ENCODE measurements at places on chromosomes 13 and 19.

- no peak for DNase-seq
These were observed 278.6 kb upstream of the EDNRB start for GRCh38 chr13:78197231-78197630.

GRCh38 chr19:8611877-8612806, 1.6 kb upstream of the ADAMTS10 start:
- no peak for DNase-seq

- DNase-seq = no peak
These were observed 43.1 kb downstream of the TMEM255B start for GRCh38 chr13:113802090-113802531.

GRCh38 chr19:1047696-1048147, 7.8 kb downstream of the ABCA7 start:
- DNase-seq = no peak

GRCh38 chr13:111429064-111429558, 108.7 kb downstream of the TEX29 start:
- DNase-seq = peak; percentile 58

DNA sequence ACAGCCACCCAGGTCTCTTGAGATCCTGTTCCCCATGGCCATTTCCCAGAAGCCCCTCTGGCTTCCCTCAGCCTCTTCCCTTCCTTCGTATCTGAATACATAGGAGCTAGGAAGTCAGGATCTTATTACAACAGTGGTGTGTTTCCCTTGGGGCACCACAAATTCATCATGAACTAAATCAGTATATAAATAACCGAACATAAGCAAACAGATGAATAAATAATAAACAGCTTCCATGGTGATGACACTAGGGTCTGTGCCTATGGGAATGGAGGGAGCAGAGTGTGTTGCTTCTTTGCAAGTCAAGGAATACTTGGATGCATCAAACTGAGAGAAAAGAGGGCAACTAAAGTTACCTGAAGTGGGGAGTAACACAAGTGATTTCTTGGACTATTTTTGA, 527.6 kb downstream of the LMO7 start:
- no peak for DNase-seq

GRCh38 chr19:45753548-45753947, 15.5 kb downstream of the SIX5 start:
- no peak for DNase-seq

GRCh38 chr19:43784241-43784980, 3.6 kb upstream of the KCNN4 start:
- DNase-seq = peak; percentile 77

GRCh38 chr13:112333756-112334543, 42.2 kb upstream of the SPACA7 start:
- DNase-seq = peak; percentile 50

- no peak for DNase-seq
These were observed 15.4 kb upstream of the IRGC start for GRCh38 chr19:43700395-43701000.

DNA sequence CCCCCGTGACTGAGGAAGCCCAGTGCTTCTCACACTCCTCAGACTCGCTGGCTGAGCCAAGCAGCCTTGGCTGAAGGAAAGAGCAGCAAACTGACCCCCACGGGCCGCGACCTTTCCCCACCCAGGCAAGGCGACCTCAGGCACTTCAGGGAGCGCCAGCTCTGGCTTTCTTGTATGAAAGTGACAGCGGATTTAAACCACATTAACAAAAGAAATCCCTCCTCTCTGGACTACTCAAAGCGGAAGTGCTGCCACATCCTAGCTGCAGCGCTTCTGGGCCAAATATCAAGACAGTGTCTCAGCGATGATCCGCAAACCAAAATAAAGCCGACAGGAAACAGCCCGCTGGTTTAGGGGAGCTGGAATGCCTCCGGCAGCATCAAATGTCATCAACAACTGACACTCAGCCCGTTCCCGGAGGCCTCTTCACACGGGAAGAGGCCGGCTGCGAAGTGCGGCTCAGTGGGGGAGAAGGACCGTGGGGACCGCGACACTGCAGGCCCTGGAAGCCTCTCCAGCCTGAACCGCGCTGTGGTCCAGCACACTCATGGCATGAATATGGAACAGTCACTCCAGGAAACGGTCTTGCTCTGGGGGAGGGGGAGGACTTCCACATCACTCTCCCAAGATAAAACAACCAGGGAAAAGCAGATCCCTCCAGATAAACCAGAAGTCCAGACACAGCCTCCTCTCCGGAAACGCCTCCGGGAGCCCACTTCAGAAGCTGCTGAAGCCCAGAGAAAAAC, 1.4 kb downstream of the RASA3 start:
- DNase-seq = no peak

GRCh38 chr13:105474983-105475610, 1060.4 kb downstream of the EFNB2 start:
- DNase-seq = no peak

DNA sequence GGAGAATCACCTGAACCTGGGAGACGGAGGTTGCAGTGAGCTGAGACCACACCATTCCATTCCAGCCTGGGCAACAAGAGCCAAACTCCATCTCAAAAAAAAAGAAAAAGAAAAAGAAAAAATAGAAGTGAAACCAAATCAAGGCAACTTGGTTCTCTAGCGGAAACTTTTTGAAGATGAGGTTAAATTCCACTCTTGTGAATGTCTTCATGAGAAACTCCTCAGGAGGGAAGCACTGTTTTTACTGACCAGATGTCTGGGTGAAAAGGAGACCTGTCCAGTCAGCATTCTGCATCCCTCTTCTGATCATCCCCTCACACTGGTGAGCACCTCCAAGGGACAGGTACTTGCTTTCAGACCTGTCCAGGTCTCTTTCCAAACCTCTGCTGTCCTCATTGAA, 15.8 kb downstream of the BRD4 start:
- DNase-seq = no peak

GRCh38 chr13:78137404-78138142, 218.9 kb upstream of the EDNRB start:
- DNase-seq = peak; percentile 33

DNA sequence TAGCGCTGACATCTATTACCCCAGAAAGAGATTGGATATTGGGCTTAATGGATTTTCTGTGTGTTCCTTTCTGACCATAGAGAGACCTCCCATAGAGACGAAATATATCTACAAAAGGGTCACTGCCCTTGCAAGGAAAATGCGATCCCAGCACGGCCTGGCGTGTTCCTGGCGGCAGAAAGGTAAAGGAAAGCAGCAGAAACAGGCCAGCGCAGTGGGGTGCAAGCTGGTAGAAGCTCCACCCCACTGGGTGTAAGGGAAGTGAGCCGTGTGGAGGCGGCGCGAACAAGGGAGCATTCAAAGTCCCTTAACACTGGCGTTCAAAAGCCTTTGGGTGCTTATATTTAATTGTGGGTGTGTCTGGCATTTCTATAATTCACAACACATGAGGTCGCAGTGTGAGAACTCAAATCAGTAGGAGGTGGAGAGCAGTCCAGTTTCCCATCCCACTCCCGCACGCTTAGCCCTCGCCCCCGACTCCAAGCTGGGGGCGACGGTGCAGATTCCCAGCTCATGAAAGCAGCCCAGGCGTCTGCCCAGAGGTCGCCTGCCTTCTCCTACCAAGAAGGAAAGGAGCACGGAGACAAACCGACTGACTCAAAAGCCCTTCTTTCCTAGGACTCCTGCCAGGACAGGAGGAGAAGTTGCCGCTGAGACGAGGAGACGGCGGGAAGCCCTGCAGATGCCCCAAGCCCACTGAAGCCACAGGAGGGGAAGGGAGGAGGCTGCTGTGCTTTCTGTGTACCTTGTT, 478.4 kb downstream of the FOXO1 start:
- no peak for DNase-seq

DNA sequence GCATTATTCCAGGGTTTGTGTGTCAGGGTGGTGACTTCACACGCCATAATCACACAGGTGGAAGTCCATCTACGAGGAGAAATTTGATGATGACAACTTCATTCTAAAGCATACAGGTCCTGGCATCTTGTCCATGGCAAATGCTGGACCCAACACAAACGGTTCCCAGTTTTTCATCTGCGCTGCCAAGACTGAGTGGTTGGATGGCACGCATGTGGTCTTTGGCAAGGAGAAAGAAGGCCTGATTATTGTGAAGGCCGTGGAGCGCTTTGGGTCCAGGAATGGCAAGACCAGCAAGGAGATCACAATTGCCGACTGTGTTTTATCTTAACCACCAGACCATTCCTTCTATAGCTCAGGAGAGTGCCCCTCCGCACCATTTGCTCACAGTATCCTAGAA, 18.2 kb upstream of the SLC25A30 start:
- DNase-seq = no peak

DNA sequence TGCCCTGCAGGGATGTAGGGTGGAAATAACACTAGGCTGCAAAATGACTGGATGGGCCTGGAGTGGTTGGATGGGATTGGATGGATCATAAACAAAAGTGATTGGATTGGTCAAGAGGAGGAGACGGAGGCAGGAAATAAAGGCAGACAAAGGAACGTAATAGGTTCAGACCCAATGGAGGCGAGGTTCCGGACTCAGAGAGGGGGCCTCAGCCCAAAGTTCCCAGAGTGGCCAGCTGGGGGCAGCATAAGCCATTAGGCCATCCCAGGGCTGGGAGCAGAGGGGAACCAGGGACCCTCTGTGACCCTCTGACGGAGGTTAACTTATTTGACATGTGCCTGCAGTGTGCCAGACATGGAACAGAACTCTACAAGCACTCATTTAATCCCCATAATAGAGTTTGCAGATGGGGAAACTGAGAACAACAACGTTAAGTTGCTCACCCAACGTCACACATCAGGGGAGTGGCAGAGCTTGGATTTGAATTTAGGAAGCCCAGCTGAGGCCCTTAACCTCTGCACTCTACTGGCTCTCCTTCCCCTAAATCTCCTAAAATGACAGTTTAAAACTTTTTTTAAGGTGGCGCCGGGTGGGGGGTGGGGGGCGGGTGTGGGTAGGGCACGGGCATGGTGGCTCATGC, 15.3 kb upstream of the MAP1S start:
- peak; percentile 64 for DNase-seq

GRCh38 chr19:3603121-3603811, 3.4 kb downstream of the TBXA2R start:
- DNase-seq = no peak
